Thoracic aorta (tissue), 2 donors: ENCODE measurements at places on chromosomes 4 and X. TPM values are rescaled to one million over a fixed set of nuclear protein-coding genes. Genes with fewer than 3 reads are reported as not detected.

The MAGEB17 gene
- total RNA-seq: not detected

The RNF128 gene
- total RNA-seq: not detected

The DTHD1 gene
- 0.54 TPM for total RNA-seq

The UCHL1 gene
- total RNA-seq: 146 TPM

The SSX2 gene
- not detected for total RNA-seq

The LONRF3 gene
- 24.6 TPM for total RNA-seq

The GABRG1 gene
- not detected for total RNA-seq

The ZMAT1 gene
- total RNA-seq: 14.9 TPM

The CCSER1 gene
- 1.5 TPM for total RNA-seq

The CFAP299 gene
- total RNA-seq: not detected

The ACE2 gene
- 4.6 TPM for total RNA-seq

- no peak for DNase-seq
These were observed 81.7 kb upstream of the ARHGAP24 start for GRCh38 chr4:85393201-85393600.

DNA sequence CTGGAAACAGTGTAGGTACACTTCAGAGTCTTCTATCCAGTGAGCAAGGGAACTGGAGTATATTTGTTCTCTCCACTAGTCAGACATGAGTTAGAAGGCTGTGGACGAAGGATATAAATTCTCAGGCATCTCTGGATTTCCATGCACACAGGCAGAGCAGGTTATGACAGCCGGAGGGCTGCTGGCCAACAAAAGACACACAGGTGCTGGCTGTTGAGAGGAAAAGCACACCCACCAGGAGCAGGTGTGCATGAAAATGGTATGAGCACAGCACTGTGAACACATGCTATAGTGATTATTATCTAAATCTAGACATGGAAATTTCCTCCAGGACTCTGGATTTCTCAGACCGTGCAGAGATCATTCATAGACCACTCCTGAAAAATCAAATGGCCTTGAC lies 444.7 kb upstream of the RPS6KA3 start:
- no peak for DNase-seq

GRCh38 chr4:88341227-88342192 lies 37.1 kb upstream of the HERC6 start:
- no peak for DNase-seq

- DNase-seq: no peak
These were observed 89.9 kb upstream of the FAT1 start for GRCh38 chr4:186813377-186814068.

- peak; percentile 38 for DNase-seq
These were observed 1.6 kb downstream of the RAB33A start for GRCh38 chrX:130173190-130173895.

DNA sequence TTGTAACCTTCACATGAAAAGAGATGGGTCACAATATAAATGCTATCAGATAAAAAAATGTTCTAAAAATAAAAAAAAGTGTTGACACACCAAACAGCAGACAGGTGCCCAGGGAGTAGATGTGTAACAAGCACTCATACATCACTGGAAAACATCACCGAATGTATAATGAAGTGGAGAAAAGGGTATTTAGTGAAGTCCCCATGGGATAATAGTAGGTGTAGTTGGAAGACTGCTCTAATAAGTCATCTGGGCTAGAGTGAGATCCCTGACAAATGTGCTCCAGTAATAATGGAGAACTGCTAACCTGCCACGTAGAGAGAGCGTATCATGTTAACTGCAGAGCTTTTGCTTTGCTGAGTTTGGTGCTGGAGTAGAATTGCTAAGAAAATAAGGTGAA lies 152.0 kb downstream of the GRIA2 start:
- no peak for DNase-seq

DNA sequence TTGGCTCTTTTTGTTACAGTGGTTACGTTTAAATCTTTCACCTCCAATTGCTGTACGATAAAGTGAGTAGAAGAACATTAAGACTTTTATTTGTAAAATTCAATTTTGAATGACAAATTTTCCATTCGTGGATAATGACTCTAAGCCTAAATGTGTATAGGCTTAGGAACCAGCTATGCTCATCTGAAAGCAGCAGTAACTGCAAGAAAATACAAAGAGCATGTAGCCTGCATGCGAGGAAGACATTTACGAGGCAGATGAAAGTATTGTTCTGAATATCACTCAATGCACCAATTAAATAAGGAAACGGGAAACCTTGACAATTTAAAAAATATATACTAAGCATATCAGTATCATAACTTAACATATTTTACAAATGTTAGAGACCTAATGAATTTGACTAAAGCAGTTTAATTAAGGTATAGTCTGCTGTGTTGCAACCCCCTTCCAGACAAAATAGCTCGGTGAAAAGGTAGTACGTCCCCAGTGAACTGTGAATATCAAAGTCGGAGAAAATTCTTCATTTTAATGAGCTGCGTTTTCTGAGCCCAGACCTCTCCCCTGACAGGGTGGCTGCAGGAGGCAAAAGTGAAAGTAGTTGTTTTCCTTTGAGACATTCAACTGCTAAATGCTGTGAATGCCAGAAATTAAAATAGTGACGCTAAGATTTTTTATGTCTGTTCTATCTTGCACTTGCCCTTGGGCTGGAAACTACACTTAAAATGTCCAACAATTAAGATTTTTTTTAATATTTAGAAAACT lies 1236.5 kb upstream of the TENM3 start:
- DNase-seq: no peak

- DNase-seq: no peak
These were observed 54.4 kb downstream of the TAPT1 start for GRCh38 chr4:16171831-16172230.

DNA sequence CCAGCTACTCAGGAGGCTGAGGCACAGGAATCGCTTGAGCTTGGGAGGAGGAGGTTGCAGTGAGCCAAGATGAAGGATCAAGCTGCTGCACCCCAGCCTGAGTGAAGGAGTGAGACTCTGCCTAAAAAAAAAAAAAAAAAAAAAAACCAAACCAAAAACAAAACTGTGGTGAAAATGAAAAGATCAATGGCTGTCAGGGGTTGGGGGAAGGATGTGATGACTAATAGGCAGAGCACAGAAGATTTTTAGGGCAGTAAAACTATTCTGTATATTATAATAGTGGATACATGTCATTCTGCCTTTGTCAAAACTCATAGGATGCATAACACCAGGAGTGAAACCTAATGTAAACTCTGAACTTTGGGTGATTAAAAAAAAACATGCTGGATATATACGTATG lies 69.9 kb upstream of the ELOVL6 start:
- DNase-seq: no peak

GRCh38 chr4:114539985-114540384 lies 58.6 kb upstream of the UGT8 start:
- no peak for DNase-seq

DNA sequence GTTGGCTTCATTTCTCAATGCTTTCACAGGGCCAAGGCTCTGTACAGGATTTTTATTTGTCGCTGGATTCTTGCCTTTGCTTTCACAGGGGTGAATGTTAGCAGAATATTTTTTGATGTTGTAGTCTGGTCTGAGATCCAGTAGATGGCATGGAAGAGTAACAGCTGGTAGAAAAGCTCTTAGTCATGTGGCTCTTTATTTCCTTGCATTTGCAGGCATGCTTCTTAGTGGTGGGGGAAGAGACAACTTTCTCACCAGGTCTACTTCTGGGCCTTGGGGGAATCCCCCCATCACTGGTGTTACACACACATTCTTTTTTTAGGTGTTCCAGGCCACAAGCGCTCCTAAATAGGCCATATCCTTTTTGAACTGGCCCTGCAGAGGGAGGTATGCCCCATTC lies 58.2 kb upstream of the DKK2 start:
- DNase-seq: no peak

DNA sequence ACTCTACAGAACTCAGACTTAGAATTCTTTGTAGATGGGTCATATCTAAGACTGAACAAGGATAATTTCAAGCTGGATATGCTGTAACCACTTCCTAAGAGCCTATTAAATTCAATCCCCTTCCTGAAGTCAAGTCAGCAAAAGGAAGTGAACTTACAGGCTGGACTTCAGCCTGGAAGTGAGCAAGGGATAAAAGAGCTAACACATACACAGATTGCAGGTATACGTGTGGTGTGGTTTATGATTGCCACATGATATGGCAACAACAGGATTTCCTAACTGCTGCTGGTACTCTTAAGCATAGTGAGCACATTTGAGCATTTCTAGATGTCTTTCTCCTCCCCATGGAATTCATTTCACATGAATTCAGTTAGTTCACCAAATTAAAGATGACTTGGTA lies 38.2 kb upstream of the UXT start:
- DNase-seq: no peak

DNA sequence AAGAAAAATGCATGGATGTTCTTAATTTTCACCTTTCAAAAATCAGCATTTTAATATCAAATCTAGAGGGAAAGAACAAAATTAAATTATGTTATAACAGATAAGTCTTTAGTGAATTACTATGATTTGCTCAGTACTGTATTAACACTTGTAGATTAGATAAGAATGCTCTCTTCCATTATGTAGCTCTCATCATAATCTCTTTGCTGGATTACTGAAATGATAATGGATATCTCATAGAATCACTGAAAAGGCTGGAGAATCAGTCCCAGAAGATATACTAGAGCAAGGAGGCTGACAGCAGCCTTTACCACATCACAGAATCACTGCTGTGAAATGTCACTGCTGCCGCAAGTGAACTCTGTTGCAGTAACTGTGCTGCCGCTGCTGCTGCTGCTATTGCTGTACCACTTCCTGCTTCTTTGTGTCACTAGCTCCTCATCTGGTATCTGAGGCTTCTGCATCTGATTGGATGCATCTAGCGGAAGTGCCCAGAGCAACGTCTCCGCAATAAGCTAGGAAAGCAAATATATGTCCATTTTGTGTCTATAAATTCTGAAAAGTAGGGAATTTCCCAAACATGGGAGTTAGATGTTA lies 738.2 kb downstream of the ADGRL3 start:
- DNase-seq: no peak

DNA sequence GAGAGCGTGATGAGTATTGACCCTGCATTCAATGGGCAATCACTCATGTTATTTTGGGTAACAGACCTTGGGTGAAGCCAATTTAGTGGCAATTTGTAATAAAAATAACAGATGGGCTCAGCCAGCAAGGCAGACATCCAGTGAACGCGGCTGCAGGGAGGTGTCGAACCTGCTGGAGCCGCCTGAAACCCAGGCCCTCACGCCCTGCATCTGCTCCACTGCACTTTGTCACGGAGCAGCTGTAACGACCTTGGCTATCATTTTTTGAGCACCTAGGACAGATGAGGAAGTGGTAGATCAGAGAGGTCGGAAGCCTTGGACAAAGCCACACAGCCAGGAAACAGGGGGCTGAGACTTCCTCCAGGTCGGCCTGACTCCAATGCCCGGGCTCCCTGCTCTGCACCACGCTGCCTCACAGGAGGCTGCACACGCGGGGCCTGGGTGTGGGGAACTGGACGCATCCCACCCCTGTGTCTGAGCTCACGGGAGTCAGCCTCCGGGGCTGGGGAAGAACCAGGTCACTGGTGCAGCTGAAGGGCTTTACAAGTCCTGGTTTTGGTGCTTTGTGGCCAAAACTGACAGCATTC lies 19.4 kb downstream of the HMX1 start:
- DNase-seq: no peak

DNA sequence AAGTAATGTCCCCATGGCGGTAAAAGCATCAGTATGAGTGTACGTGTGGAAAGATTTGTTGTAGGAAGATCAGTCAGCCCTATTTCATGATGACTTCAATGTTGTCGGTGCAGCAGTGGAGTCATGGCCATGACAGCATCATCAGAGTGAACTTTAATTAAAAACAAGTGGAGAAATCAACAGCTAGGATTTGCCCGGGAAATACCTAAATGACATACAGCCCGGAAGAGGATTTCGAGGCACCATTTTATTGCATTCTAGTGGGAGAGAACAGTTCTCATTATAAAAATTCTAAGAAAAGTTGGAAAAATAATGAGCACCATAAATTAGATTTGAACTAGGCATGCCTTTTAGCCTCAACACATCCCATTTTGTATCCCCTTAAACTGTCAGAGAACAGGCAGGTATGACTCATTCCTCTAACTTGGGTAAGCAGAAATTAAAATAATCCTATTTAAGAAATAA lies 170.1 kb downstream of the SHROOM3 start:
- no peak for DNase-seq

- DNase-seq: no peak
These were observed 178.5 kb downstream of the DCHS2 start for GRCh38 chr4:154313004-154313585.

DNA sequence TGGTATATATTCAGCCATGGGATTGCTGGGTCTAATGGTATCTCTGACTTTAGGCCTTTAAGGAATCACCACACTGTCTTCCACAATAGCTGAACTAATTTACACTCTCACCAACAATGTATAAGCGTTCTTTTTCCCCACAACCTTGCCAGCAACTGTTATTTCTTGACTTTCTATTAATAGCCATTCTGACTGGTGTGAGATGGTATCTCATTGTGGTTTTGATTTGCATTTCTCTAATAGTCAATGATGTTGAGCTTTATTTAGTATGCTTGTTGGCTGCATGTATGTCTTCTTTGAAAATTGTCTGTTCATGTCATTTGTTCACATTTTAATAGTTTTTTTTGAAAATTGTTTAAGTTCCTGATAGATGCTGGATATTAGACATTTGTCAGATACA lies 235.2 kb downstream of the HEPH start:
- DNase-seq: no peak

GRCh38 chrX:133868682-133869081 lies 116.7 kb downstream of the GPC3 start:
- DNase-seq: no peak

- no peak for DNase-seq
These were observed 485 bp downstream of the AADAT start for GRCh38 chr4:170089274-170089667.

GRCh38 chrX:49176421-49177326 lies 5.0 kb downstream of the PLP2 start:
- no peak for DNase-seq
